ENCODE measurements at places on chromosomes 3 and 15.
A peak's percentile ranks its signal among the peaks of the same experiment; 100 is the strongest.

DNA sequence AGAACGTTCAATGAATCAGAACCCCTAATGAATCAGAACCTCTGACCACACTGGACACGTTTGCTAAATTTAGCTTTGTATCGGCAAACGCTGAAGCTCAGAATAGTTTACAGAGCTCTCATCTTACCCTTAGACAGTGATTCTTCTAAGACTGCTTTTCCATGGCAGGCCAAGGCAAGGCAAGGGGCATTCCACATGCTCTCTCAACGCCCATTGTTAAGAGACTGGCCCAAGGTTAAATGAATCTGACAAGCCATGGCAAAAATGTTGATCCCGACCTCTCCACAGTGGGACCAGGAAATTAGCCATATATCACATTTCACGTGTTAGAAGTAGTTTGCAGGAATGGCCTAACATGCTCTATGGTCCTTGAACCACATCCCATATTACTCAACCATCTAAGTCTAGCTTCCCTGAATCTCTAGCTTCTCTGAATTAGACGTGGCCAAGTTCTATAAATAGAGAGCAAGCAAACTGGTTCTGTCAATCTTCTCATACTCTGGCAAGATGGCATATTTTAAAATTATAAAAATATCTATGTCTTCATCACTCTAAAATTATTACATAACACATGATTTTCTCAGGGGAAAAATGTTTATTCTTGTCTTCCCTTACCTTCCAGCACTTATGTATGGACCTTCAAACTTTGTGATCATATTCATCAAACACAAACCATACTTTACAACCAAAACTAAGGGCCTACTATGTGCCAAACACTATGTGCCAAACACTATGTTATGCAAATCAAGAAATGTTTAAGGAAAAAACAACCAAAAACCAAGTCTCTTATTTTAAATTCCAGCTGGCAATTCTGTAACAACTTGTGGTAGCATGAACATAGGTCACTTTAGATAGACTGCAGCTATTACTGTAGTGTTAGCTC lies 54.3 kb downstream of the AAGAB start:
- DNase-seq, result no peak

- no peak for DNase-seq
These were observed 146.3 kb upstream of the SOX2 start for GRCh38 chr3:181565416-181565815.

GRCh38 chr15:75835990-75836958 lies 7.0 kb upstream of the UBE2Q2 start:
- DNase-seq, result peak; percentile 12

- no peak for DNase-seq
These were observed 372.1 kb upstream of the NR2F2 start for GRCh38 chr15:95958382-95958781.

GRCh38 chr3:110620118-110620517 lies 451.5 kb upstream of the NECTIN3 start:
- DNase-seq, result no peak

- no peak for DNase-seq
These were observed 625.5 kb upstream of the ZNF717 start for GRCh38 chr3:76410762-76411281.

- DNase-seq, result no peak
These were observed 75.4 kb upstream of the PLAAT1 start for GRCh38 chr3:193165431-193166120.

GRCh38 chr15:21261965-21262850 lies 178.1 kb downstream of the POTEB3 start:
- peak; percentile 0 for DNase-seq

DNA sequence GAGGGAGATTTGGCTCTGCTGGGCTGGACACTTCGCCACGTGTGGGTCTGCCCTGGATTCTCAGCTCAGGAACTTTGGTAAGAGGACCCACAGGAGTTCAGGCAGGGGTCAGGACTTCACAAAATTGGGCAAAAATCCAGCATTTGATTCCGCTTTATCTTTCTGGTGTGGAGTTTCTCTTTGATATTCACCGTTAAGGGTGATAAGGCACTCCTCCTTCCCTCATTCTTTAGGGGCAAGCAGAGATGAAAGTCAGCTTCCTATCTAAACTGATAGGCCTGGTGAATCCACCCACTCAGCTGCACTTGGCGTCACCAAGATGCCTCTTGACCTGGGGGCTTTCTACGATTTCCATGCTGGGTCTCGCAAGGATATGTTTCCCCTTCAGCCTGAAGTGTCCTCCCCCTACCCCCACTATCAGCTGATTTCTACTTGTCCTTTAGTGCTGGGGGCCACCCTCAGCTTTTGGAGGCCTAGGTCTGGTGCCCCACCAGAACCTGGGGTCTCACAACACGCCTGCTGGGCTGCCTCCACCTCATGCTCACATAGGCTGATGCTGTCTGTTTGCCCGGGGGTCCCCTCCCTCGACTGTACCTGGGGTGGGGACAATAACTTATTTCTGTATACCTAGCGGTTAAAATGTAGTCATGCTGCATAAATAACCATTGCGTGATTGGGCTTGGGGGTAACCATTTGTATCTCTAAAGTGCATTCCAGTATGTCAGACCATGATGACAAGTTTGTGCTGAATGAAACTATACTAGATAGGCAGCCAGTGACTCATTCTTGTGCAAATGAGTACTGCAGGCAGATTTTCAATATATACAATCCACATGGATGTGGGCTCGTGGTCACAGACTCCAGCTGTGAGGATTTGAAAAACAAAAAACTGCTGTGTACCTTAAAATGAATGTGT lies 248.3 kb downstream of the ADAMTS17 start:
- DNase-seq, result peak; percentile 60

GRCh38 chr3:149340310-149340933 lies 7.0 kb upstream of the TM4SF18 start:
- DNase-seq, result peak; percentile 65

DNA sequence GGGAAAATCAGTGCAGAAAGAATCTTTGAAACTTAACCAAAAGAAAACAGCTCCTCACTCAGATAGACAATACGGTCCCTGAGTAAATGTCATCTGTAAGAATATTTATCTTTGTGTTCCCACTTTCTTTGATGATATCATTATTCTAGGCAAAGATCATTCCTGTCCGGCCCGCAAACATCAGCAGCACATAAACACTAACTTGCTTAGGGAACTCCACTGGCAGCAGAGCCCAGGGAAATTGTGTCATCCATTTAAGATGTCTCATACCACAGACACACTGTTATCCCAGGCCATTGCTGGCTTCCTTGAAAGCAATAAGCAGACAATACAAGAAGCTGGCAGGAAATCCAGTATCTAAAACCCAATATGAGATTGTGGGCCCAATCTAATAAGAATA lies 20.1 kb upstream of the CD96 start:
- peak; percentile 52 for DNase-seq

DNA sequence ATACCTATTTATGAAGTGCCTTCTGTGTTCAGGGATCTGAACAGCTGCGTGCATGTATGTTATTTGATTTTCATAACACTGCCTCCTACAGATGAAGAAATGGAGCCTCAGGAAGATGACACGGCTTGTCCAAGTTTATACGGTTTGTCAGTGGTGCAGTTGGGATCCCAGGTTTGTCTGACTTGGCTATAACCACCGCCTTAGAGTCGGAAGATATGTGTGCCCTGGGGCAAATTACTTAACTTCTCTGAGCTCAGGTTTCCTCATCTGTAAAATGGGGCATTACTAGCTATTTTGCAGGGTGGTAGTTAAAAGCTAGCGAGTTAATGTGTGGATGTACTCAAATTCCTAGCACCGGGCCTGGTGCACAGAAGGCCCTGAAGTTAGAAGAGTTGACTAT lies 54.1 kb upstream of the ANP32A start:
- no peak for DNase-seq

DNA sequence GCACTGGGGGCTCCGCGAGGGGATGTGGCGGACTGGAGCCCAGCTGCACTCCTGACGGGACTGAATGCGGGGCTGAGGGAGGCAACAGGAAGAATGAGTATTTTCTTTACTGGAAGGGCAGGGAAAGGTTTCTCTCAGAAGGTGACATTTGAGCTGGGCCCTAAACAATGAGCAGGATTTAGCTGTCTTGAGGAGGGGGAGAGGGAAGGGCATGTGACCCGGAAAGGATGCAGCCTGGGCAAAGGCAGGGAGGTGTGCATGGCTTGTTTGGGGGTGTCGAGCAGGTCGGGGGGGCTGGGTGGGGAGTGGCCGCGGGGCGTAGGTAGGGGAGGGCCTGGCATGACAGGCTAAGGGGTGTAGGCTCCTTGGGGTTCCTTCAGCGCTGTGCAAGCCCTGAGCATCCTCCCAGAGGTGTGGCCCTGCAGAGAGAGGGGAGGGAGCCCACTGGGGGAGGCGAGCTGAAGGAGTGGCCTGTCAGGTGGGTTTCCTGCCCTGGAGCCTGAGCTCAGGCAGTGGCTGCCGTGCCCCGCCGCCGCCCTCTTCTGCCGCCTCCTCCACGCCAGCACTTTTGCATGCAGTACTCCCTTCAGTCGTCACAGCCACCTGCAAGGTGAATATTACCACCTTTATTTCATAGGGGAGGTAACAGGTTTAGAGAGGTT lies 17.2 kb upstream of the ANKDD1A start:
- no peak for DNase-seq

GRCh38 chr3:52136513-52136912 lies 17.7 kb downstream of the POC1A start:
- peak; percentile 9 for DNase-seq

DNA sequence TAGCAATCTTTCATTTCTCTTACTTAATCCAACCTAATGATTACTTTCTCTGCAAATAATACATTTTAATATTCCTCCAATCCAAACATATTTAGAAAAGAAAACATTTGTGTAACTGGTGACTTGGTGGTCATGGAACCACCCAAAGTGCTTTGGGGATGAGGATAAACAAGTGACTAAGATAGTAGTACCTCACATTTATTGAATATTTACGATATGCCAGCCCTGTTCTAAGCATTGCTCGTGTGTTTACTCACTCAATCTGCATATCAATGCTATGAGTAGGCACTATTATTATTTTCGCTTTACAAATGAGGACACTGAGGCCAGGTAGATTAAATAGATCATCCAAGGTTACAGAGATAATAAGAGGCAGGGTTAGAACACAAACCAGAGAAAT lies 189.5 kb downstream of the SHOX2 start:
- DNase-seq, result no peak

DNA sequence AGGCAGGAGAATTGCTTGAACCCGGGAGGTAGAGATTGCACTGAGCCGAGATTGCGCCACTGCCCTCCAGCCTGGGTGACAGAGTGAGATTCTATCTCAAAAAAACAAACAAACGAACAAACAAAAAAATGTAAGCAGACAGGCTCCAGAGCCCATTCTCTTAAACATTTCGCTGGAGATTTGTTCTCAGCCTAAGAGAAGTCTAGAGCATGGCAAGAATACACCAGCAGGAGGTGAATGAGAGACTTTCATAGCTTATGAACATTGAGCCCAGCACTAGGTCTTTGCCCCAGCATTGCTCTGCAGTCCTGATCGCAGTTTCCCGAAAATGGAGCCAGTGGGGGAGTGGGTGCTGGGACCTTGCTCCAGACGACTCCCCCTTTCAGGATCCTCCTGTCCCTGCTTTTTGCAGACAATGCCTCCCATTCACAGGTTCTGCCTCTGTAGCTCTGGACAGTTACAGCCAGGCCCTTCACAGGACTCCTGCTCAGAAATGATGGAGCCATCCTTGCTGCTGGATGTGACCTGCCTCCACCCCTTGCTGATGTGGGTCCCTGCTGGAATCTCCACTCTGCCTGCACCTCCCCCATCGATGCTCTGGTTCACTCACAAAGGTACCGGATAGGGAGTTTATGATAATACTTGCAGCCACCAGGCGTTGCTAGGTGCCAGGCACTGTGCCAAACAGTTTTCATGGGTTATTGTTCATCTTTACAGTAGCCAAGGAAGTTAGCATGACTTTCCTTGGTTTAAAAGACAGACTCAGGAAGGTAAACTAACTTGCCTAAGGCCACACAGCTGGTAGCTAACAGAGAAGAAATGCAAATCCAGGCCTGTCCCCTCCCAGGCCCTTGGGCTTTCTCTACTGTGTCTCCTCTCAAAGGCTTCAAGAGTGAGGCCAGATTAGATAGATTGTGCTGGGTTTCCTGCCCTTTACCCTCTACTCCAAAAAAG lies 329.7 kb upstream of the TLE3 start:
- no peak for DNase-seq

All from astrocyte of the spinal cord (primary cell).